AG08396 (cell line): ENCODE measurements at places on chromosomes 16 and 17.

- DNase-seq, result no peak
Observed at GRCh38 chr16:60027351-60027750, 1293.2 kb upstream of the GOT2 start.

- peak; percentile 33 for DNase-seq
Observed at GRCh38 chr17:11598274-11599221, at the start of gene DNAH9. TSS of gene DNAH9 (plus strand) at chr17:11598470. CDS start at chr17:11598499, 29 bp downstream.

DNA sequence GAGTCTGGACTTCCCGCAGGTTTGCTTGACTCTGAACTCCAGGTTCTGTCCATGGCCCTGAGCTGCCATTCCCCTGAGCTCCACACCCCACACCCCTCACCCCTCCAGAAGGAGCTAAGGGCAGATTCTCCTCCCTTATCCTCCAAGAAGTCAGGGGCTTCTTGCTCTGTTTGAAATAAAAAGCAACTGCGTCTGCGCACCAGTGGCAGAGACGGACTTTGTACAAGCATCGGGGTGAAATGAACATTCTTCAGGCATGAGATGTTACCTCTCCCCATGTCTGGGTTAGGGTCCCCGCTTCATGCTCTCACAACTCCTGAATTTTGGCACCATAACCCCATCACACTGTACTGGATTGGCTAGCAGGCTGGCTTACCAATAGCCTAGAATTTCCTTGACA lies 36.1 kb upstream of the DLX4 start:
- DNase-seq, result no peak

DNA sequence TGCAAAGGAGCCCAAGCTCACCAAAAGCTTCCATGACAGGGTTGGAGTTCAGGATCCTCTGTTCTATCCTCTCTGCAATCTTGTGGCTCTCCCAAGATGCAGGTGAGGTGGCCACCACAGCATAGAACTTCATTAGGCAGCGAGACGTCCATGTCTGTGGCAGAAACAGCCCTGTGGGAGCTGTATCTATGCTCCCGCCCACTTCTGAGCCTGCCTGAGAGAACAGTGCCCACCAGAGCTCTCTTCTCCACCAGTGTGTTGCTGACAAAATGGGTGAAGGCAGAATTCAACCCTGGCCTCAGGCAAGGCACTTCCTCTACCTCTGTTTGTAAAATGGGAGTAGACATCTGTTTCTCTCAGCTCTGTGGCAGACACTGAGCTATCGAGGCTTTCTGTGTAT lies 18.8 kb downstream of the MYO19 start:
- DNase-seq, result no peak

DNA sequence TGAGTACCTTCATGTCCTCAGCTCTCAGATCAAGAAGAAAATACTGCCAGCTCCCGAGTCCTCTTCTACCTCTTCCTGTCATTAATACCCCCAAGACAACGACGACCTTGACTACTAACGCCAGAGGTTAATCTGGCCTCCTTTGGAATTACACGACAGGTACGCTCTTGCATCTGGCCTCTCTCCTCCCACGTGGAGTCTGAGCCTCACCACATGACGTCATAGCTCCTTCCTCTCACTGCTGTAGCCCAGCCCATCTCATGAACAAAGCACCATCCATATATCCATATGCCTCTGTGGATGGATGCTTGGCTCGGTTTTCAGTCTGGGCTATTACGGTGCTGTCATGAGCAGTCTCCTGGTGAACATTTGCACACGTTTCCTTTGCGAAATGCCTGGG lies 110.2 kb upstream of the TNRC6C start:
- DNase-seq, result no peak
